Activated CD4-positive, alpha-beta T cell treated with anti-CD3 and anti-CD28 coated beads, Interleukin-2, amount 50 U/mL, for 1 hour (primary cell): ENCODE measurements at places on chromosomes 11 and 22.

GRCh38 chr11:64531906-64532312 is 59.1 kb upstream of the SLC22A12 start:
- no peak for DNase-seq

- DNase-seq, result no peak
These were observed 10.8 kb downstream of the RIBC2 start for GRCh38 chr22:45424241-45424731.

DNA sequence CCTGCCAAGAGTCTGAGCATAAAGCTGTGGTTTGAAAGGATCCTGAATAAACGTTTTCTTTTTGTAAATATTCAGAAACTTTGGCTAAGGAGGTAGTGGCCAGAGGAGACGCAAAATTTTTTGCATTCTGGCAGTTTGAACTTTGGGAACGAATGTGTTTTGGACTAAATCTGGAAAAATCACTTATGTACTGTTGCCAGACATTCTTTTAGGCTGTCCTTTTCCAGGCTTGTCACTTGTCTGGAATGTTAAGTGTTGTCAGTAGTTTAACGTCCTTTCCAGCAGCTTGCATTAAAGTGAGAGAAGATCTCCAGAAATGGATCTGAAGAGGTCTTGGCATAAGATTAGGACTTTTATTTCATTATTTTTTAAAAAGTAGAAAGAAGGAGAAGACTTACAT is 18.5 kb downstream of the SPECC1L start:
- no peak for DNase-seq

GRCh38 chr11:34652191-34652973 is 31.5 kb downstream of the EHF start:
- DNase-seq, result no peak

- DNase-seq, result no peak
These were observed 621.4 kb downstream of the BRD1 start for GRCh38 chr22:49206281-49206680.

DNA sequence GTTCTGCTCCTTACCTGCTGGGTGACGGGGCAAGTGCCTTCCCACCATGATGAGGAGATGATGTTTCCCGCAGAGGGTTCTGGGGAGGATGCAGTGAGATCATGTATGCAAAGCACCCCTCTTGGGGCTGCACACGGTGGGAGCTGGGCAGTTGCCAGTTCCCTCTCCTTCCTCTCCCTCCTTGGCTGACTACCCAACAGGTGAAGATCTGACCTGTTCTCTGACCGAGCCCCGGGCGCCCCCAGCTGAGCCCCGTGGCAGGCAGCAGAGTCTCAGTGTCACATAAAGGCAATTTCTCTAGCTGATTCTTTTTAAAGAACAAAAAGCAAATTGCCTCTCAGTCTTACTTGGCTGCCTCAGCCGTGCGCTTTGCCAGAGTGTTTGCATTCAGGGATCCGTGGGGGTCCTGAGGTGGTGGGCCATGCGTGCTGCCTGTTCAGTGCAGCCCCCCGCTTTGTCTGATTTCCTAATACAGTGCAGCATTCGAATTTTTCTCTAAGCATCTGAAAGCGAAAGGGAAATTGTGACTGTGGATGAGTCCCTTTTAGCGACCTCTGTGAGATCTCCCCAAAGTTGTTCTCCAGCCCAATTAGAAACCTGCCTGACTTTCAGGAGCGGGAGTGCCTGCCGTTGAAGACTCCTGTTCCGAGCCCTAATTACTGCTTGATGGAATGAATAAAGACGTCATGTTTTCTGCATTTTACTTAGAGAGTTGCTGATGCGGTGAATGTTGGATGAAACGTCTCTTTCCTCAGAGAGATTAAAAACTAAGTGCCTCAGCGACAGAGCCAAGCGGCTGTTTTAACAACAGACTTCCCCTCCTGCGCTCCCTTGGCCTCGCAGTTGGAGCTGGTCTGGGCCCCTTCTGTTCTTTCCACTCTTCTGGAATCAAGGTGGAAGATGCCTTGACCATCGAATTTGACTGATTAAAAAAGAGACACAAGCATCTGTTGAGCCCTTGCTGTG is 86.0 kb downstream of the GRIK4 start:
- no peak for DNase-seq

GRCh38 chr22:22692707-22693530 is 48.5 kb downstream of the GGTLC2 start:
- peak; percentile 68 for DNase-seq

DNA sequence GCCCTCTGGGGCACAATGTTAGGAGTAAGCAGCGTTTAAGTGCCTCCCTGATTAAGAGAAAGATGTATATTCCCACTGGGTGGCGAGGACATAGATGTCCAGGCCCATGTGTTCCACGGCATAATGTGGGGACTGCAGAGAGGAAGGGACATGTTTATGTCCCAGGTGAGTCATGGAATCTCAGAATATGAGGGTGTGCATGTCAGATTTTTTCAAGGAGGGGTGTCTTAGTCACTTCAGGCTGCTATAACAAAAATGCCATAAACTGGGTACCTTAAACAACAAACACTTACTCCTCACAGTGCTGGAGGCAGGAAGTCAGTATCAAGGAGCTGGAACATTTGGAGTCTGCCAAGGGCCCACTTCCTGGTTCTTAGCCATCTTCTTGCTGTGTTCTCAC is 55.1 kb downstream of the BCR start:
- DNase-seq, result no peak

DNA sequence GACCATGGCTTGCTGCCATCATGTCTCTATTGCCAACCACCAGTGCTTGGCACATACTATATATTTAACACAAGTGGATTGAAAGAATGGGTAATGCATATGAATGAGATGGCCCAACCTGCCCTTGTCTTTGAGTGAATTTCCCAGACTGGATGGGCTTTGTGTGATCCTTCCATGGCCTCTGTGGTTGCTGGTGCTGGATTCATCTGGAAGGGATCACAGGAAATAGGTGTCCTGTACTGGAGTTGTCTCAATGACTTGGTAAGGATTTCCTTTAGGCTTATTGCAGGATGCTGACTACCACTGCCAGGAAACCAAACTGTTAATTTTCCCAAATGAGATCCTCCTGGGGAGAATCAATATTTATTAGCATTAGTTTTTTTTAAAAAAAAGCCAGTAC is 328.6 kb downstream of the TMEM135 start:
- no peak for DNase-seq

- DNase-seq, result no peak
These were observed 9.3 kb downstream of the TSSC4 start for GRCh38 chr11:2409611-2410468.

DNA sequence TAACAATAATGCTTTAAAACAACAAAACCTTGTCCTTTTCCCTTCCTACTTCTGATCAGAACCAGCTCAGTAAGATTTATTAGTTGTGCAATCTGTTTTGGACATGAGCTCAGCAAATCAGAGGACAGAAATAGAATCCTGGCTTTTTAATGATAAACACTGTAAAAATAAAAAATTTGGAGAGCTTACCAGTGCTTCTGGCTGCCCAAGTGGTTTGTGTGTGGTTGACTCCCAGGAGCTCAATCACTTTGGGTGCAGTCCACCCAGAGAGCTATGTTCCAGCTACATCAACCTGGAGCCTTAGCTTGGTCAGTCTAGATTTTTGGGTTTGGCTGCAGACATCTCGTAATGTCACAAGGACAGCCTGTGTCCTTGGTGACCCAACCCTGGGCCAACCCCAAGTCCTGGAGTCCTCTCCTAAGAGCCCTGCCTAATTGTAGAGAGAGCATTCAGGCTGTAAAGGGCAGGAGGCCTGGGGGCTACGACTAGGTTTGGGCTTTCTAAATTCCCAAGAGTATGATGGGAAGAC is 28.5 kb downstream of the CD44 start:
- no peak for DNase-seq

DNA sequence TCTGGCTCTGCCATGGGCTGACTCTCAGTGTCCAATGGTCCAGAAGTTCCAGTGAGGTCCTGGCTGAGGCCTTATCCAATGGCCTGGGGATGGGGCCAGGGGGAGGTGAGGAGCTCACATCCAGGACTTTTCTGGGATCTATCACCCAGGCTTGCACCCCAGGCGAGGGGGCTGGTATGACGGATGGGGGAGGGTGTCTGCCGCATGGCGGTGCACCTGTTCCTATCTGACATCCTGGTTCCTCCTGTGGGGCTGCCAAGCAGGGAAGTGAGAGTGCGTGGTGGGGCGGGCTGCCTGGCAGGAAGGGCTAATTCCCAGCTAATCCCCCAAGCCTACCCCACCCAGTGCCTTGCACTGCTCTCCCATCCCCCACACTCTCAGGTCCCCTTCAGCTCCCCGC is 102.1 kb downstream of the NECTIN1 start:
- DNase-seq, result no peak

DNA sequence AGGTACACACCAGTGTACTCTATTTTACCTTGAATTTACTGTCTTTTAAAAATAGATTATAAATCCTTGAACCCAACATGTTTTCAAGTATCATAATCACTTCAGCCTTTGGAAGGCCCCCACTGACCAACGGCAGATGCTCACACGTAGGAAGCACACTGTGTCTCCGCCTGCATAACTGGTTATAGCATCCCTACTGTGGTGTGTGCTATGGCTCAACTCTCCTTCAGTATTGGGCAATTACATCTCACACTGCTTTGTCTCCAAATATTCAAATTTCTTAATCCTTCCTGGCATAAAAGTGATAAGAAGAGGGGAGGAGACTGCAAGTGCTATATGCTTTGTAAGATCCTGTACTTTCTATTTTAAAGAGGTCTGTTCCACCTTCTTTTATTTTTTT is 165.7 kb downstream of the CADM1 start:
- DNase-seq, result no peak

GRCh38 chr11:12159351-12160099 is 49.1 kb downstream of the MICAL2 start:
- no peak for DNase-seq

DNA sequence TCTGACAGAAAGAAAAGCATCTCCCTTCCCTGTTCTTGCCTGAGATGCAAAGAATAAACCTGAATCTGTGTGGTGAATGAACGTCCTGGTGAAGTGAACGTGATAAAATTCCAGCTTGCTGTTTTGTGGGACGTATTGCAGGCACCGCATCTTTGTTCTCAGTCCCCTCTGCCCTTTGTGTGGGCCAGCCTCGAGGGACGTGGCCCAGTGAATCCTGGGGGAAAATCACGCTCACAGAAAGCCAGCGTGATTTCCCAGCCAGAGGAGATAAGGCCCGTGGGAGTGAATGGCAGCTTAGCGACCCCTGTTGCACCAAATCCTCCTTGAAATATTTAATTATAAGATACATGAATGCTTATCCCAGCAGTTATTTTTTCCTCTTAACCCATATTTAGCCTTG is 129.1 kb downstream of the COMMD9 start:
- no peak for DNase-seq

GRCh38 chr22:19622061-19622441 is 92.3 kb upstream of the SEPTIN5 start:
- no peak for DNase-seq

DNA sequence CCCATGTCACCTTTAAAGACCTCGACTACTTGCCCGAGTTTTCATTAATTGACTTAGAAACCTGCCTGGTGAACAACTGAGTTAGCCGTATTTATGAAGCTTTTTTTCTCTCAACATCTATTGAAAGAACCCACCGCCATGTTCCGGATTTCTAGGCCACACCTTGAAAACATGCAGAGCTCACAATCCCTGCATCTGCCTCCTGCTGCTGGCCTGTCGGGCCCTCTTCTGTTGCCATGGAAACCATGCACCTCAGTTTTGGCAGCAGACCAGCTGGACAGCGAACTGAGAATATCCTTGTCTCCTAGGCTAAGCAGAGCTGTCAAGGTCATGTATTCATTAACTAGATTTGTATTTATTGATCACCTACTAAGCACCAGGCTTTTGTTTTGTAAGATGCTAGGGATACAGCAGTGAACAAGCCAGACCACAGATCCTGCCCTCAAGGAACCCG is 4.3 kb upstream of the PATZ1 start:
- no peak for DNase-seq

GRCh38 chr22:17921871-17922821 is 102.2 kb downstream of the MICAL3 start:
- DNase-seq, result no peak

DNA sequence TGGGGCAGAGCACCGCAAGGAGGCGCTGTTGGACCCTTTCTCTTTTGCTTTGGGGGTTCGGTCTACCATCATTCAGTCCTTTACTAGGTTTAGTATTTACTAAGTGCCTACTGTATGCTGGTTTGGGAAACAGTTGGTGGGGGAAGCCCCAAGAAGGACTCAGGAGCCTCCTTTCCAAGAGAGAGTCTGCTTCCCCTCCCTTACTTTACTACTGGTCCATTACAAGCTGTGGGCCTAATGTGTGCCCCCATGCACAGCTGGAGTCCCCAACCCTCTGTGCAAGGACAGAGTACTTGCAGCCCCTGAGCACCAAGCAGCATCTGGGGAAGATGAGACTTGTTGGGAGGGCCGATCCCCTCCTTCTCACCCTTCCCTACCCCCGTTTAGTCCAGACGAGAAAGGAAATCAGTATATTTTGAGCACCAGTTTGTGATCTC is 876 bp upstream of the UBE2L6 start:
- peak; percentile 91 for DNase-seq

GRCh38 chr11:65115361-65116082 is 2.0 kb downstream of the ZNHIT2 start:
- DNase-seq, result no peak

DNA sequence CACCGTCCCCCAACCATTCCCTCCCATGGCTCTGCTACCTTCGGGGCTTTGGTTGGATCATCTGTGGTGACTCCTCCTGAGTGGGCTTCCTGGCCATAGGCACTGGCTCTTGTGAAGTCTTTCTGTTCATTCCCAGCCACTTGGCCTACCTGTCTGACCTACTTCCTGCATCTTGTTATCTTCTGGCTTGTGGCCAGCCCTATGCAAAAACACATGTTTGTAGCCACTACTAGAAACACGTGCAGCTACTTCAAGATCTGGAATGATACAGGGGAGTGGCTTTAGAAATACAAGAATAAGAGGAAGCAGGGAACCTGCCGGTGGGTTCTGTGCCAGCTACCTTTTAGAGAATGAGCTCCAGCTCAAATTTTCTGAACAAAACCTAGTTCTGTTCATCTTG is 20.9 kb downstream of the RCOR2 start:
- DNase-seq, result no peak

DNA sequence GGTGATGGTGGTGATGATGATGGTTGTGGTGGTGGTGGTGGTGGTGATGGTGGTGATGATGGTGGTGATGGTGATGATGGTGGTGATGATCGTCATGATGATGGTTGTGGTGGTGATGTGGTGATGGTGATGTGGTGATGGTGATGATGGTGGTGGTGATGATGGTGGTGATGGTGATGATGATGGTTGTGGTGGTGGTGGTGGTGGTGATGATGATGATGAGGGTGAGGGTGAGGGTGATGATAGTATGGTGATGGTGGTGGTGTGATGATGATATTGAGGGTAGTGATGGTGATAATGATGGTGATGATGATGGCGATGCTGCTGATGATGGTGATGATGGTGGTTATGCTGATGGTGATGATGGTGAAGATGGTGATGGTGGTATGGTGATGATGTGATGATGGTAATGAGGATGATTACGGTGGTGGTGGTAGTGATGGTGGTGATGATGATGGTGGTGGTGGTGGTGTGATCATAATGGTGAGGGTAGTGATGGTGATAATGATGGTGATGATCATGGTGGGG is 63.8 kb downstream of the MPPED1 start:
- no peak for DNase-seq

- no peak for DNase-seq
These were observed 86.3 kb downstream of the MORC2 start for GRCh38 chr22:30882184-30882717.

- no peak for DNase-seq
These were observed 141.1 kb downstream of the RCN1 start for GRCh38 chr11:32231909-32232493.
